ENCODE measurements at places on chromosomes 7 and 10.

DNA sequence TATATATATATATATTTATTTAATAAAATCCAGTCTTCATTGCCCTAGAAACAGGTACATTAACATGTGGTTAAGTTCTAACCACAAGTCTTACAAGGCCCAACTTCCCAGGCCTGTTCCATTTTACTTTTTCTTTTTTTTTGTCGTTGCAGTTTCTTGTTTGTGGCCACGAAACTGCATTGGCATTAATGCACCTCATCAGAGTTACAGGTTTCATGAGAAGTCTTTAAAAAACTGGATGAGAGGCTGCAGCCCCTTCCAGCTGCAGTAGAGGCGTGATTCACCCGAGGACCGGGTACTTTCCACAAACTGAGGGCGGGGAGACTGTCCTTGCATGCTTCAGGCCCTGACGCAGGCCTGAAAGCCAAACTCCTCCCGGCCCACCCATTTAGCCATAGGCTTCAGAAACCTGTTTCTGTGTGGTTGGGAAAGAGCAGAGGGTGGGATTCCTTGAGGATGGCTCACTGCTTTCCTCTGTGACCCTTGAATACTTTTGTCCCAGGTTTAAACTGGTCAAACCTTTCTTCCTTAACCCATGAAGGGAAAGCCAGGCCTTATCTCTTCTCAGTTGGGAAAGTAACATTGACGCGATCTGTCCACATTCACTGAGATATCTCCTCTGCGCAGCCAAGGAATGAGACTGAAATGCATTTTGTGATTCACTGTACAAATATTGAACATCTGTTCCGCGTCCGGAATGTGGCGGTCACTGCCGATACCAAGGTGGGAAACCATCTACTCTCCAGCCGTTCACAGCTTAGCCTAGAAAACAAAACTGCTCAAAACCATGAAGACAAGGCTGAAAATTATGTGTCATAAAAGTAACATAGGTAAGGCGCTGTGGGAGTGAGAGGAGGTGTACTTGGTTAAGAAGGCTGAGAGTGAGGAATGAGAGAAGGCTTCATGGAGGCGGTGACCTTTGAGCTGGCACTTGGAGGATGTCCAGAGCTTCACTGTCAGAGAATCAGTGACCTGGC lies 311.7 kb downstream of the GATA3 start:
- no peak for DNase-seq

DNA sequence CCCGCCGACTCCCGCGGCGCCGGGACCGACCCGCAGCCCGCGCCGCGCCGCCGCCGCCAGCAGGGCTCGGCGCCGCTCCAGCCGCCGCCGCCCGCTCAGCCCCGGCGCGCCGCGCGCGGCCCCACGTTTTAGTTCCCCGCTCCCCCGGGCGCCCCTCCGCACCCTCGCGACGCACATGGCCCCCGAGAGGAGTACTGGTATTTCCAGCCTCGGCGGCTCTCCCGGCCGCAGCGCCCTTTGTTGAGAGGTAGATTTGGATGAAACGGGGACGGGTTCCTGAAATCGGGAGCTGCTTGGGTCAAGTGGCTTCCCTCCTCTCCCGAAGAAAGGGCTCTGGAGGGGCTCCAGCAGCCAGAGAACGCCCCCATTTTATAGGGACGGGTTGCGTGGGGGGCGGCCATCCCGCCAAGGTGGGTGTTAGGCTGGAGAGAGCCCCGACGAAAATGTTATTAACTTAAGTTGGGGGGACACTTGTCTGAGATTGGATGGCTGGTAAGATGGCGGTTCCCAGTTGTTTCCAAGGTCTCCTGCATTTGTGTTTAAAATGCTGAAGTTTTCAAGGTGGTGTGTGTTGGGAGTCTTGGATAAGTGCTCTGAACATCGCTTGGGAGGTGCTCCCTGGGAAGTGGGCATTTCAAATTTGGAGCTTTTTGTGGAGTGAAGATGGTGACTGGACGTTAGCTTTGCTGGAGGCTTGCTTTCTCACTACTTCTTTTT lies 1.2 kb downstream of the BMI1 start:
- DNase-seq, result peak; percentile 33

DNA sequence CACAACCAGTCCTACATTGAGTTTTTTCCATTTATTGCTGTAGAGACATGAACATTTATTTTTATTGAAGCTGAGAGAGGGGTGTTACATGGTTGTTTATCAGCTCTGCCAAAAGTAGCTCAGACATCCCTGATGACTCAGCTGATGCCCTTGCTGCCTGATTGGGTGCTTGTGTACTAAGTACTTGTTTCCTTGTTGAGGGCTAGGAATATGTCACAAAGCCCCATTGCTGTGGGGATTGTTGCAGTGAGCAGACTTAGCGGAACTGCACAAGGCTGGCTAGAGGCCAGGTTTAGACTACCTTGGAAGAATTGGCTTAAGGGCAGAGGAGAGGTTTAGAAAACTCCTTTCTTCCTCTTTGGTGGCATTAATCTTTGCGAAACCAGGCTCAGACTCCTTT lies 110.6 kb downstream of the AUTS2 start:
- no peak for DNase-seq

DNA sequence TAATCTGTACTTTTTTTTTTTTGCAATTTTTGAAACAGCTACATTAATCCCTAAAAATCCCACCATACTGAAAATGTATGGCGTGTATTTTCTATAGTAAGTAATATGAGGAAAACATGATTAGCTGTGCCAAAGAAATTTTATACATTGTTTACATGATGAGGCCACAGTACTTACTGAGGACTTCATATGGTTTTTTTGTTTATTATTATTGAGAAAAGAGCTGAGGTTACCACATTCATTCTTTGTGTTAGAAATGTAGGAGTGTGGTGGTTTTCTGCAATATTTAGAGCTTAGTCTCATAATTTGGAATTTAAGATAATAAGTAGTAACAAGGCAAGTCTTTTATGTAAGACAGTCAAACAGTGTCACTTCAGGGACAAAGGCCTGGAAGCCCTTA lies 45.1 kb downstream of the SLC25A40 start:
- DNase-seq, result no peak

GRCh38 chr10:50335397-50335796 lies 84.1 kb upstream of the ASAH2 start:
- no peak for DNase-seq

- no peak for DNase-seq
Measured at GRCh38 chr10:86354761-86355540, 11.6 kb downstream of the GRID1 start.

GRCh38 chr10:76270464-76270863 lies 839.0 kb downstream of the LRMDA start:
- DNase-seq, result no peak

- DNase-seq, result no peak
Measured at GRCh38 chr7:12968836-12969422, 281.5 kb downstream of the ARL4A start.

DNA sequence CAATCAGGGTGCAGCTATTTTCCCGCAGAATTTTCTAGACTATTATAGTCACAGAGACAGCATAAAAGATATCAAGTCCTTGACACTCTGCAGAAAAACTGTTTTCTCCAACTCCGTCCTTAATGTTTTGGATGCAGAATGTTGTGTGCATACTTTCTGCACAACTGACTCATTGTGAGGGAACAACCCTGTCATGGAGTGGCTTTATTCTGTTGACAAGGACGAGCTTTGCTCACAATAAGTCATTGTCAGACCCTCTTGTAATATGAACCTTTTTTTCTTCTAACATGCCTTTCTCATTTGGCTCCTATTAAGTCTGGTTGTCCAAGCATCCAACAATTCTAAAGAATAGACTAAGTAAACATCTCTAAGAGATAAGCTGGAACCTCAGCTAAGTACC lies 17.3 kb downstream of the ABCB4 start:
- DNase-seq, result no peak

- DNase-seq, result no peak
Measured at GRCh38 chr7:6279341-6279740, 6.9 kb upstream of the CYTH3 start.

DNA sequence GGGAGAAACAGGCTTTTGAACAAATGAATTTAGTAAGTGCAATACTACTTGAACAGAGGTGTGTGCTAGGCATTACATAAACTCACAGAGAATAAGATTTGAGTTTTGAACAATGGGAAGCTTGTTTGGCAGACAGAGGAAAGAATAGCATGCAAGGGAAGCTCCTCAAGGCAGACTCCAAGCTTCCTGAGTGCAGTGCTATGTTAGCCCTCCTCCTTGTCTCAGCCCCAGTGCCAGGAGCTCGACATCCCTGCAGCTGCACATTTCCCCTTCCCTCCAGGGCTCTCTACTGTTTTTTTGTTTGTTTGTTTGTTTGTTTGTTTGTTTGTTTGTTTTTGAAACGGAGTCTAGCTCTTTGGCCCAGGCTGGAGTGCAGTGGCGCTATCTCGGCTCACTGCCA lies 237.5 kb downstream of the IPMK start:
- no peak for DNase-seq

DNA sequence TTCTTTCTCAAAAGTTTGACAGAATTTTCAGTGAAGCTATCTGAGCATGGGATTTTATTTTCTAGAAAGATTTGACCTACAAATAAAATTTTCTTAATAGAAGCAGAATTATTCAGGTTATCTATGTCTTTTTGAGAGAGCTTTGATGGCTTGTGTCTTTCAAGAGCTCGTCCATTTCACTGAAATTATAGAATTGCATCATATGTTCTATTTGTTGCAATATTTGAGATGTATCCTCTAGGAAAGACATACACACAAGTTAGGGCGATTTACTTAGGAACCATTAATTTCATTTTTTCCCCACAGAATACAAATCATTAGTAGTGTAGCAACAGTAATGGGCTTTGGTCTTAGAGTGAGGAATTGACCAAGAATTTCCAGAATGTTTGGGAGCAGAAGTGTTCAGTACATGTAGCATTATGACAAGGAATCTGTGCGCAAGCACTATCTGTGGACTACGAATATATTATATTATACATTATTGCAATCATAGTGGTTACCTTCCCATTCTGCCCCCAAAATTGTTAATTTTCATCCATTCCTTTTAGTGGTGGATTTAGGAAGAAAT lies 12.8 kb upstream of the COL17A1 start:
- DNase-seq, result no peak

DNA sequence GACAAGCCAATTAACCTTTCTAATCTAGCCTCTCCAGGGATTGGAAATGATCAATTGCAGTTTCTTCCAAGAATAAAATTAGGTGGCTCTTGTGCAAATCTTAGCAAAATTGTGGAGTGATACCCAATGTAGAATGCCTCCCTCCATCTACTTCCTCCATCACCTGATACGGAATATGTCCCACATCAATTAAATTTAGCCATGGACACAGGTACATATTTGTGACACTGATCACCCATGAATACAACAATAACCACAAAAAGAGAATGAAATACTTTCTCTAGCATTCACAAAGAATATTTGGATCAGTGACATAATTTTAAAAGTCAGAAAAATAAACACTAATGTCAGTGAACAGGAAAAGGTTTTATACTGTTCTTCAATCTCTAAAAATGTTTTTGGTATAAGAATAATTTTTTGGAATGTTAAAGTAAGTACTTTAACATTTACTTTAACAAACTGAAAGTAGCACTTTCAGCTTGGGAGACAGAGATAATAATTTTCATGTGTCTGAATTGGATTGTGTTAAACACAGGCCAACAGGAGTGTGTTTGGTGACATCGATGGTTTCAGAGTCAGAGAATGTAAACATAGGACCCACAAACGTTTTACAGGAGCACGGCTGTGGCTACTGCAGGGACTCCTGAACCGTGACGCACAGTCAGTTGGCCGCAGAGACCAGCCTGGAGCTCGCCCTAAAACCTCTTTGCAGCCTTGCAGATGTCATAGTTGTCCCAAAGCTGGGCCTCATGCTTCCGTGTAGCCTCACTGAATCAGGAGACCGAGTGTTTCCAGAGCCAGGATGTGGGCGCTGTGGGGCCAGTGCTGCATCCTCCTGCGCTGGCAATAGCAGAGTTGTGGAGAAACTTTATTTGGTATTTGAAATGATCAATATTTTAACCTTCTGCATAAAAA lies 7.2 kb downstream of the RBM20 start:
- no peak for DNase-seq

- no peak for DNase-seq
Measured at GRCh38 chr10:88122145-88122544, 258.7 kb downstream of the PTEN start.

DNA sequence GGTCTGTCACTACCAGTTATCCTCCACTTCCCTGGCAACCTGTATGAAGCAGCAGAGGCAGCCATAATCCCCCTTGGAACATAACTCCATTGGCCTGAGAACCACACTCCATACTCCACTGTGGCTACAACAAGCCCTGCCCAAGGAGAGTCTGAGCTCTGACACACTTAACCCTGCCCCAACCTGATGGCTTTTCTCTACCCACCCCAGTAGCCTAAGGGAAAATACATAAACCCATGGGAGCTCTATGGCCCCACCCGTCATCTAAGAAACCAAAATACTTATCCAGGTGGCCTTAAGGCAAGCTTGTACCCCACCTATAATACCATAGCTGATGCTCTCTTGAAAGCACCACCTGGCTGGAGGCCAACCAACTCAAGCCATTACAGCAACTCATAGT lies 324.8 kb upstream of the GLI3 start:
- DNase-seq, result no peak

DNA sequence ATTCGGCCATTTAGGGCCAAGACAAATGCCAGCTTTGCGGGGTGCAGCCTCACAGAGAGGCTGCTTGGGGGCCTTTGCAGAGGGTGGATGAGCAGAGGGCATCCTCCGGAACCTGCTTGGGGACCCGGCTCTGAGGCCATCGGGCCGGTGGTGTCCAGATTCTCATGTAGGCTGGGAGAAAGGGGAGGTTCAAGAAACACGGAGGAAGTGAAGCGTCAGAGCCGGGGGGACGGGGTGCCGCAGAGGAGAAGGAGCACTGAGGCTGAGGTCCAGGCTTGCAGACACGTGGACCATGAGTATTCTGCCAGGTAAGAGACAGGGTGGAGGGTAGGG lies 150.7 kb upstream of the SHH start:
- no peak for DNase-seq

DNA sequence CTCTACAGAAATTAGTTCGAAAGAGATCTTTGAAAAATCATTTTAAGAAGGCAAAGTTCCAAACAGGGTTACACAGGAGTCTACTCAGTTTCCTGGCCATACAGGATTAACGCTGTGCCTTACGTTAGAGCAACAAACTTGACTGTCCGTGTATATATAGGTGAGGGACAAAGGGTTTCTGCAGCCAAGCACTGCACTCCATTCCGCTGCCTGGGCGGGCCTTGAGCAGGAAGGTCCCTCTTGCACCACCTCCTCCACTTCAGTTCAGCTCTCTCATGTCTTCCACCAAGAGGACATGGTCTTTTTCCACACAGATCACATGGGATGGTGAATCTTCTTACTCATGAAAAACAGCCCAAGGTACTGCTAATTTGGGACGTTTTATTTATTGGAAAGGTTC lies 43.2 kb downstream of the MCMBP start:
- no peak for DNase-seq

- DNase-seq, result peak; percentile 86
Measured at GRCh38 chr10:88851706-88852105, at the start of gene ANKRD22. Gene ANKRD22 (minus strand): TSS chr10:88851844. CDS start chr10:88851607, 237 bp downstream.

- no peak for DNase-seq
Measured at GRCh38 chr10:119521443-119522204, 20.9 kb downstream of the RGS10 start.

GRCh38 chr7:86158111-86158510 lies 485.6 kb upstream of the GRM3 start:
- no peak for DNase-seq

Data from body of pancreas (tissue), 4 donors.